ENCODE measurements at places on chromosomes 5 and 9.

DNA sequence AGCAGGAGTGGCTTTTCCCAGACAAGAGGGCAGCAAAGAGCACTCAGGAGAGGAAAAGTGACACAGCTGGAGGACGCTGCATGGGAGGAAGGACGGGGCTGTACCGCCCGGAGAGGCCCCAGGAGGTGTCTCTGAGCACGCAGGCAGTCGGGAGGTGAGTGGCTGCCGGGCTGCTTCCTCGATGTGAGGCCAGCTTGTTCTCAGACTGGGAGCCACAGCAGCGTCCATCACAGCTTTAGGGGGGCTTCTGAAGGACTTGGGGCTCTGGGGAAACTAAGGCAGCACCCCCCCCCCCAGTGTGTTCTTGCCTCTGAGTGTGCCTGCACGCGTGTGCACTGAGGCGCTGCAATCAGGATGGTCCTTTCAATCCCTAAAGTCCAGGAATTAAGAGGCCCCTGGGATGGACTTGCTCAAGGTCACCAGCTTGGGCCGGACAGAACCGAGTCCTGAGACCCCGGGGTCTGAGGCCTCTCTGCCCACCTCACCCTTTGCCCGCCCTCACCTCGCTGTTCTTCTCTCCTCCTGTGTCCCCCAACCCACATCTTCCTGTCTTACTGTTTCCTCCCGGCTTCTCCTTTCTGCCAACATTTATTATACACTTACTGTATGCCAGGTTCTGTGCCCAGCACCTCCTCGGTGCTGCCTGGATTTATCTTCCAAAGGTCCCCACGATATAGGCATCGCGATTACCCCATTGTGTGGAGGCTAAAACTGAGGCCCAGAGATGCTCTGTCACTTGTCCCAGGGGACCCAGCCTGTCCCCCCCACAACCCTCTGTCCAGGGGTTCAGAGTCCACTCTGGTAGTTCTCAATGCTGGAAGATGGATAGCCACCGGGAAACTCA is 32.9 kb downstream of the FAM163B start:
- no peak for DNase-seq

DNA sequence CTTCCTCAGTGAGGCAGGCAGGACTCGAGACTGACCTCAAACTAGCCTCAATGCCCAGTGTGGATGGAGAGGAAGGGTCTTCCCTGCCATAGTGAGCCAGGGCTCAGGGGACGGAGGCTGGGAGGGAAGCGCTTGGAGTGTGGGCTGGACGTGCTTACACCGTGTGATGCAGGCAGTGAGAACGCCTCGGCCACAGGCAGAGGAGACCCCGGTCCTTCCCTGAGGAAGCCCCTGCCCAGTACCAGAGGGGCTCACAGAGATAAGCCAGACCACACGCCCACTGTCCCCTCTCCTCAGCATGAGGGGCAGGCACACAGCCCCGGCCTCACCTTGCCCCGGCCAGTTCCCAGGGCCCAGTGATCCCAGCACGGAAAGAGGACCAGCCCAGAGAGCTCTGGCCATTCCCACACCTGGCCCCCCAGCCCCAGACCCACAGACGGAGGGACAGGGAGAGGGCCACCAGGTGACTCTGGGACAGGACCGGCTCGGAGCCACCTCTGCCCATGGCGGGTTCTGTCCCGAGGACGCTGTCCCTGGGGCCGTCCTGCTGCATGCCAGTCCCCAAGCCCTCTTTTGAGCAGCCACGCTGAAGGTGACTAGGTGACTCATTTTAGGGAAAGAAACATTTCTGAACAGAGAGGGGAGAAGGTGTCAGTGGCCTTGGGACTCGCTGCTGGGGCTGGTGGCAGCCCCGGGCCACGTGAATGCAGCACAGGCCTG is 6.0 kb upstream of the NSMF start:
- DNase-seq, result no peak

DNA sequence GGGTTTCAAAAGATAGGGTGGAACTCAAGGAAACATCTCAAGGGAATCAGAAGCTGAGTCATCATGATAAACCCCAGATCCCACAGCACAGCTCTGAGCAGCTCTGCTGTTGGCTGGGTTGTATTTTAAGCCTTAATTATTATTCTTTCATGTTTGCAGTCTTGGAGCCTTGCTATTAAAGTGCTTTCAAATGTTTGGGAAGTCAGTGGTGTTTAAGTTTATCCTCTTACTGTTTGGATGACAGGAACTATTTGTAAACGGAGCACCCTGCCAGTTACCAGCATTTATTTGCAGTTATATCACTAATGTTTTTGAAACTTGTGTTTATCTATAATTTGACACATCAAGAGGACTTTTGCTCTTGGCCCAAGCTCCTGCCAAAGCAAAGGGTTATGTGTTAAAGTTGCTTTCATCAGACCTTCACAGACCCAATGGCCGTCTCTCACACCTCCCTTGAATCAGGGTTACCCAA is 141.1 kb upstream of the SPDL1 start:
- no peak for DNase-seq

- DNase-seq, result no peak
These were observed 12.1 kb downstream of the NOTCH1 start for GRCh38 chr9:136533775-136534157.

GRCh38 chr9:123996731-123997421 is 14.7 kb upstream of the LHX2 start:
- DNase-seq, result peak; percentile 6

- DNase-seq, result no peak
These were observed 60.2 kb upstream of the STARD4 start for GRCh38 chr5:111572561-111572960.

DNA sequence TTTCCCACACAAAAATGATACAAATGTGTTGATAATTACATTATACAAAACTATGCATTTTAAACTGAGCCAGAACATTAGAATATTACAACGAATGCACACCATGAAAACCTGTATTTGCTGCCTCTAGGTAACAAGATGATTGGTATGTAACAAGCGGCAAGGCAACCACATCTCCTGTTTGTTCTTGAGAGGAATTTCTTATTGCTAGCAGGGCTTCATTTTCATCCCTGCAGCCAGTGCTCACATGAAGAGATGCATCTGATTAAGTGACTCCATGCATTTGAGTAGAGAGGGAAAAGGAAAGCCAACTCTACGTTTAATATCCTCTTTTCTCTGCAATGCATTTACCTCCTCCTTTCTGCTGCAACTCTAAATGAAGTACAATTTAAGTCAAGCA is 36.6 kb downstream of the FRMD3 start:
- no peak for DNase-seq

GRCh38 chr5:169122951-169123350 is 178.0 kb downstream of the SLIT3 start:
- DNase-seq, result no peak

- no peak for DNase-seq
These were observed 6.0 kb downstream of the C9orf40 start for GRCh38 chr9:74946686-74947085.

- DNase-seq, result no peak
These were observed 90.9 kb upstream of the MTAP start for GRCh38 chr9:21711504-21711903.

DNA sequence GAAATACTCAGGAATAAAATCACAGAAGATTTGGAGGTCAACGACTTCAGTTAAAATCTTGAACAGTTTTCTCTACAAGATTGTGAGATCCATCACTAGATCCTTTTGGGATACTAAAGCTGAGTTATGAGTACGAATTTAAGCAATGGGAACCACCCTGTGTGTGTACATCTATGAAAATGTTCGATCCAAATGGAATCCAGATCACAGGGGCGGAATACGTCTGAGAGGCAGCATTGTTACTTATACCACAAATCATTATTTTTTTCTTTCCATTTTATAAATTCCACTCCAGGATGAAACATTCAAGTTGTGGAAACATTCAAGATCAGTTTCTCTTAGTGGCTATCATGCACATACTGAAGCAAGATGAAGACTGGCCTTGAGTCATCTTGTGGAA is 239.3 kb upstream of the PAPPA start:
- DNase-seq, result no peak

GRCh38 chr9:93440896-93441580 is 10.4 kb upstream of the FAM120A start:
- DNase-seq, result no peak

GRCh38 chr5:141742866-141743851 is 61.1 kb upstream of the ARAP3 start:
- peak; percentile 62 for DNase-seq

GRCh38 chr9:95138474-95138873 is 179.0 kb downstream of the FANCC start:
- DNase-seq, result no peak

- DNase-seq, result no peak
These were observed 838.3 kb downstream of the TLE4 start for GRCh38 chr9:80410106-80410505.

- no peak for DNase-seq
These were observed 109.5 kb downstream of the MYO10 start for GRCh38 chr5:16826379-16827125.

- no peak for DNase-seq
These were observed 261.5 kb downstream of the DTWD2 start for GRCh38 chr5:118726891-118727290.

- DNase-seq, result no peak
These were observed 468.7 kb downstream of the SPATA31D1 start for GRCh38 chr9:82457298-82457697.

DNA sequence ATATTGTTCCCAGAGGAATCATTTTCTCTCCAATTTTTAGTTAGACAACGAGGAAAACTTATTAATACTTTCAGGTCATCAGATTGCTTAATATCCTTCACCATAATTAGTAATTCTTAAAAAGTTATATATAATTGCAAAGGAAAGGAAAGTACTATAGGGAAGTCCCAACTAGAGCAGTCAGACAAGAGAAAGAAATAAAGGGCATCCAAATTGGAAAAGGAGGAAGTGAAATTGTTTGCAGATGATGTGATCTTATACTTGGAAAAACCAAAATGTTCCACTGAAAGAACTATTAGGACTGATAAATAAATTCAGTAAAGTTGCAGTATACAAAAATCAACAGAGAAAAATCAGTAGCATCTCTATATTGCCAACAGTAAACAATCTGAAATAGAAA is 223.5 kb upstream of the MEF2C start:
- DNase-seq, result no peak

DNA sequence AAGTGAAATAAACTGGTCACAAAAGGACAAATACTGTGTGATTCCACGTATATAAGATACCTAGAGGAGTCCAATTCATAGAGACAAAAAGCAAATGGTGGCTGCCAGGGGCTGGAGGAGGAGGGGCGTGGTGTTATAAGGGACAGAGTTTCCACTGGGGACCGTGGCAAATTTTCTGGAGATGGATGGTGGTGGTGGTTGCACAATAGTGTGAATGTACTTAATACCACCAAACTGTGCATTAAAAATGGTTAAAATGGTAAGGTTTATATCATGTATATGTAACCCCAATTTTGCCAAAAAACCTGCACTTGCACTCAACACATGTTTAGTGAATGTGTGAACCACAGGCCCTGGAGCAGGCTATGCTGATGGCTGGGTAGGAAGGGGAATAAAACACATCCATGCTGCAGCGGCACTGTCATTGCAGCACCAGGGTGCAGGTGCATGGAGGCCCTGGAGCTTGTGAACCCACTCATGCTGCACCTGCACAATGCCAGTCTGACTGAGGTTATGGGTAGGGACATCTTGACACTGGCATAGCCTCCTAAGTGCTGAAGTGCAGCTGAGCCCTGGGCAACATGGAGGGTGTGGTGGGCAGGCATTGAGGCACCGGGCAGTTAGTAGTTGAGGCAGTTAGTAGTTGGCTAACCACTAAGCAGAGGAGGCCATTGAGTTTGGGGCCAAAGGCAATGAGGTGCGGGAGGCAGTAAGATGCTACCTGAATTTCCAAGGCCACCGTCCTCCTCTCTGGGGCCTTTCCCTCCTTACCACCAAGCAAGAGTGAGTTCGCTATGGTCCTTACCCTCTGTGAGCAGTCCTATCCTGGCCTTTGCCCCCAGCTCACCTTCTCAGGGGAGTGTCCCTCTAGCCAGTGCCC is 3.5 kb upstream of the PHF2 start:
- DNase-seq, result no peak

Measured in small intestine (tissue), 16 donors.